ENCODE measurements at places on chromosomes 1 and 21. TPM values are rescaled to one million over a fixed set of nuclear protein-coding genes. Genes with fewer than 3 reads are reported as not detected.
A peak's percentile ranks its signal among the peaks of the same experiment; 100 is the strongest.

- no peaks in the 10 kb centered on the region for H3K27me3 ChIP-seq
- no peaks in the 10 kb centered on the region for H3K4me1 ChIP-seq
- no peak overlapping the region for H3K27ac ChIP-seq
- H3K4me3 ChIP-seq = no peak overlapping the region
- DNase-seq = no peak
Measured at GRCh38 chr21:19123053-19123452, 719.5 kb upstream of the TMPRSS15 start.

- H3K36me3 ChIP-seq = peaks cover 15% of the 10 kb centered on the region
- H3K27me3 ChIP-seq = no peaks in the 10 kb centered on the region
- peaks cover 28% of the 10 kb centered on the region for H3K4me1 ChIP-seq
Measured at GRCh38 chr1:11923827-11924113, 2.5 kb downstream of the KIAA2013 start.

SPRR2F gene
- total RNA-seq = not detected

DNA sequence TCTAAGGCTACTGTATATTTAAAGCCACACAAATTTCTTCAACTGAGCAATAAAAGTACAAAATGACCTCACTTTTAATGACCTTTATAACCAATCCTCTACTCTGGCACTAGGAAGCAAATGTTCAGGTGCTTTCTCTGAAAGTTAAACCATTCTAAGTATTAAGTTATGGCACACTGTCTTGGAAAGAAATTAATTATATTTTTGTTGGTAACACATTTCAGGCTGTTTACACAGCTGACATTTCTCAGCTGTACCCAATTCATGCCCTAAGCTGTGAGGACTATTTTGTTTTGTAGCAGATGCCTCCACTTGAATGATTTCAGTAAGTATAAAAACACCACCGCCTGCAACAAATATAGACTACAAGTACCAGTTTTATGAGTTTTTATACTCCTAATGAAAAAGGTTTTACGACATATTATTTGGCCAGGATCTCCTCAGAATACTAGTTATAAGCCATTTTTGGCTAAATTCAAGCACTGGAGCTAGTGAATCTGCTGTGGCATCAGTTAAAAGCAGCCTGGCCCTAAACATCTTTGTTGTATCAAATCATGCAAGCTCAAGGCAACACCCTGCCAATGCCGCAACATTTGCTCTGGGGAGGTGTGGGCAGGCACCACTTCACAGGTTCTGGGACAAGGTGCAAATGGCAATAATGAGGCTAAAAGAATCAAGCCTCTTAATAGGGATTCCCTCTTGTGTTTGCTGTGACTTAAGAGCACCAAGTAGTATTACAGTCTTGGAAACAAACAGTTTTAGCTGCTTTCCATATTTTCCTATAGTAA, 228.4 kb upstream of the DMRTA2 start:
- H3K27ac ChIP-seq = no peak overlapping the region
- H3K27me3 ChIP-seq = no peaks in the 10 kb centered on the region
- DNase-seq = no peak
- H3K36me3 ChIP-seq = peaks cover 5% of the 10 kb centered on the region
- no peaks in the 10 kb centered on the region for H3K4me1 ChIP-seq

DUSP10 gene
- 14.8 TPM for total RNA-seq

DNA sequence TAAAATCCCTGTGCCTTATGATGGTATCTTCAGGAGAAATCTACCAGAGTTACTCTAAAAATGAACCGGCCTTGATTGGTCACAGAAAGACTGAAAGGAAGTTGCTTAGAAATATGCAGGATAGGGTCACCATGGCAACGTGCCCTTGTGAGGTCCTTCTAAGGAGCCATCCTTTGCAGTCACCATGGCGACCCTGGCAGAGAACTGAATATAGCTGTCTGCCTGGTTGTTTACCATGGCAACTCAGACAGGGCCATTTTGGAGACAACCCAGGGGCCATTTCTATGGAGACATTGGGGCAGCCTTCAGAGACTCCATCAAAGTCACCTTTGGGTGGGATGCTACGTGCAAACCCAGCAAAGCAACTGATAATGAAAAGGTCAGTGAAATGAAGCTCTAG, 43.0 kb downstream of the SNX7 start:
- H3K27me3 ChIP-seq = peaks cover 2% of the 10 kb centered on the region
- no peak for DNase-seq
- H3K27ac ChIP-seq = no peak overlapping the region
- no peaks in the 10 kb centered on the region for H3K36me3 ChIP-seq
- no peak overlapping the region for H3K4me3 ChIP-seq

DNA sequence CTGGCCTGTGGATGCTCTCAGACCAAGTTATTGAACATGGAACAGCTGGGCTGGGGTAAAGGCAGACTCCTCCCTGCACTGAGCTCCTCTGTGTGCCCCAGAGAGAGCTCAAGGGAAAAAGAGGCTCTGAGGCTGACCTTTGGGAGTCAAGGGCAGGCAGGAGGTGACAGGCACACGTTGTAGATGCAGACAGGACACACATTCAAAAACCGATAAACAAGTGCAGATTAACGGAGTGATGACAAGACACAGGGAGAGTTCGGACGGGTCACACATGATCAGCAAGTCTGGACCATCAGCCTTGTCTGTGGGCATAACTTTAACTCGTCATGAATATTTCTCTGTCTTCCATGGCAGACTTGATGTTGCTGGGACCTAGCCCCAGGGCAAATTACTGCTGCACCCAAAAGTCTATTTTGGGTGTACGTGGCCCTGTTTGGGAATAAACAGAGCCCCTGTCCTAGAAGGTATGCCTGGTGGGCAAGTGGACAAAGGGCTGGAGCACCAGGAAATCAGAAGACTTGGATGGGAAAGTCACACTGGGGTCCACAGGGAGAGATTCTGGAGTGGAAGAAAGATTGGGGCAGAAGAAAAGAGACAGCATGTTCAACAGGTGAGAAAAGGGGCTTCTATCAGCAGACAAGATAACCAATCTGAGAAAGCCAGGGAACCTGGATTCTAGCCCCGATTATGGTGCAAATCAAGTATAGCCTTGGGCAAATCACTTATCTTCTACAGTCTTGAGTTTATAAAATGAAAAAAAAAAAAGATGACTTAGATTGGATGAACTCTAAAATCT, 74.9 kb downstream of the PLXNA2 start:
- H3K36me3 ChIP-seq = no peaks in the 10 kb centered on the region
- H3K4me3 ChIP-seq = no peak overlapping the region
- peaks cover 23% of the 10 kb centered on the region for H3K27me3 ChIP-seq
- H3K4me1 ChIP-seq = no peaks in the 10 kb centered on the region
- H3K27ac ChIP-seq = no peak overlapping the region
- DNase-seq = no peak

DNA sequence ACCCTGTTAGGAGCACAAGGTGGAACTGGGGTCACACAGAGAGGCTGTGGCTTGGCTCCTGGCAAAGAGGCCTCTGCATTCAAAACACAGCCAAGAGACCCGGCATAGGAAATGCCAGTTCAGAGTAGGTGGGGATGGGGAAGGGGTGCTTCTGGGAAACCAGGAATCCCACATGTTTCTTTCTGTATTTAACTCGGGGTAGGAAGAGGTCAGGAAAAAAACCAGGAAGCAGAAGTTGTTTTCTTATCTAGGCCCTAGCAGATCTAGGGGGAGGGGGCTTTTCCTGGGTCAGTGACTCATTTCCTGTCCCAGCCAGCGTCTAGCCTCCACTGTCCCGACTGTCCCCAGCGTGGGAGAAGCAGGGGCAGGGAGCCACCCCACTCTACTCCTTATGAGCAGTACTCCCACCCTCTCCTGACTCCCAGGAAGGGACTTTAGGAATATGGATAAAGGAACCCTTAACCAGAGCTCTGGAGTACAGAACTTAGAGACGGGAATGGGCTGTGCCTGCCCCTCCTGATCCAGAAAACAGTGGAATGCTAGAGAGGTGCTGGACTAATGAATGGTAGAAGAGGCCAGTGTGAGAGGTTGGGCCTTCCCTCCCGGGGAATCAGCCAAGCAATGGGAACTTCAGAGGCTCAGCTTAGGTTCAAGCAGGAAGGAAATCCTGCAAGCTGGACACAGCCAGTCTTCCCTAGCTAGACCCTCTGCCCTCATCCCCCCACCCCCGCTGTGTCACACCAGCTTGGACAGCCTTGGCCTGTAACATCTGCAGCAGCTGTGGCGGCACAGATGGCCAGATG, 5.7 kb downstream of the FHL3 start:
- peaks cover 50% of the 10 kb centered on the region for H3K4me1 ChIP-seq
- no peaks in the 10 kb centered on the region for H3K27me3 ChIP-seq
- no peak for DNase-seq
- peak overlapping the region; percentile 88 for H3K27ac ChIP-seq
- H3K4me3 ChIP-seq = peak overlapping the region; percentile 65

DNA sequence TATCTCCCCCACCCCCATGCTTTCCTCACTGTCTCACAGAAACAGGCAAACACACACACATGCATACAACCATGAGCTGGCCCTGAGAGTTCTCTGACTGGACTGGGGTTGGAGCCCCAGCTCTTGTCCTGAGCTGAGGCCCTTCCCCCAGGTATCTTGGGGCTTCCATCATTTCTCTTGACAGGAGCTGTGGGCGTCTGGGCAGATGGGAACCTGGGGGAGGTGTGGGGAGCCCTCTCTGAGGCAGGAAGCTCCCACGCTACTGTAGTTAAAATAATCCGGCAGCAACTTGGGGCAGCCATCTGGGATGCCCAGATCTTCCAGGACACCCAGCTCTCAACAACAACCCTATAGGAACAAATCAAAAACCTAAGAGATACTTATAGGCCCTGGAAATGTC, 2.7 kb upstream of the KIF21B start:
- H3K4me1 ChIP-seq = peaks cover 32% of the 10 kb centered on the region
- peaks cover 10% of the 10 kb centered on the region for H3K36me3 ChIP-seq
- DNase-seq = no peak
- peak overlapping the region; percentile 20 for H3K4me3 ChIP-seq
- H3K27ac ChIP-seq = peak overlapping the region; percentile 31

GRCh38 chr1:220487297-220487820, 40.6 kb upstream of the MARK1 start:
- no peak overlapping the region for H3K27ac ChIP-seq
- no peaks in the 10 kb centered on the region for H3K27me3 ChIP-seq
- H3K4me1 ChIP-seq = no peaks in the 10 kb centered on the region
- H3K36me3 ChIP-seq = no peaks in the 10 kb centered on the region
- no peak for DNase-seq

GRCh38 chr1:112872551-112872962, 83.4 kb downstream of the SLC16A1 start:
- DNase-seq = no peak
- H3K27me3 ChIP-seq = peaks cover 42% of the 10 kb centered on the region
- H3K36me3 ChIP-seq = peaks cover 2% of the 10 kb centered on the region
- H3K27ac ChIP-seq = no peak overlapping the region

DNA sequence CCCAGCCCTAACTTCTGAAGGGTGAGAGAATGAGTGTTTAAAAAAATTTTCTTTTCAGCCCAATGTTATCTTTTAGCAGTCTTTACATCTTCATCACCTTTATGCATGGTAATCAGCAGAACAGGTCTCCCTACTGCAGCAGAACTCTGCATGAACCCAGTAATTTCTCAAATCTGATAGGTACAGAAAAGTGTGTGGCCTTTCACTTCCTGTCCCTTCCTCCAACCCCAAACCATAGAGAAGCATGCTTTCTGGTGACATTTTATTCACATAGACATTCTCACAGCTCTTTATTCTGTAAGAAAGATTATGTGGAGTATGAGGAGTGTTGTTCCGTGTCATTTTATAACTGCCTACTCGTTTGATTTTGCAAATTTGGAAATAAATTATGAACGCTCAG, 68.6 kb downstream of the RPAP2 start:
- H3K4me3 ChIP-seq = peak overlapping the region; percentile 52
- H3K27ac ChIP-seq = peak overlapping the region; percentile 75
- no peaks in the 10 kb centered on the region for H3K27me3 ChIP-seq
- DNase-seq = no peak
- H3K36me3 ChIP-seq = peaks cover 43% of the 10 kb centered on the region

DNA sequence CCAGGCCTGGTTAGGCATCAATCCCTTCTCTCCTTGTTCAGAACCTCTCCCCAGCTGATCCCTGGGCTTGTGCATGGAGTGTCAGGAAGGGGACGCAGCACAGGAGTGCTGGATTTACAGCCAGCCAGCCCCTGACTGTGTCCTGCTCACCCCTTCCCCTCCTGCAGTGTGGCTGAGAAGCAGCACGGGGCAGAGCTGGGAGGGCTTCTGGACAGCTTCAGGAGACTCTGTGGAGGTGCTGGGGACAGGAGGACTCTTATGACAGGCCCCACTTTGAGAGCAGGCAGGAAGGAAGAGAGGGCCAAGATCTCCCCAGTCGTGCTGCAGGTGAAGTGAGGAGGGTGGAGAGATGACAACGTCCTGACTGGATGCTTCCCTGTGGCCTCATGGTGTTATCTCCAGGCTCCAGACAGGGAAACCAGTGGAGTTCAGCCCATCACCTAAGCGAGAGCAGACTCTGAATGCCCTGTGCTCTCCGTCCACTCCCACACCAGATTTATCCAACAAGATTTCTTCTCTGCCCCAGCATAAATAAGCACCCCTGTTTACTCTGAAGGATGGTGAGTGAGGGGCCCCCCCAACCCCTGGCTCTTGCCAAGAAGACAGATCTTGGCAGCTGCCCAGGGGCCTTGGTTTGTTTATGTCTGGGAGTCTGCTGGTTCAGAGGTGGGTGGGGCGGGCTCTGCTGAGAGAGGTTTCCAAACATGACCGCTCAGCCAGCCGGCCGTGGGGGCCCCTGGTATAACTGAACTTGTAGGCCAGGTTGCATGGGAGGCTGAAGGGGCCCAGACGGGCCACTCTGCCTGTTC, 21.3 kb downstream of the TMCC2 start:
- H3K36me3 ChIP-seq = no peaks in the 10 kb centered on the region
- H3K4me3 ChIP-seq = no peak overlapping the region
- H3K27ac ChIP-seq = no peak overlapping the region
- H3K4me1 ChIP-seq = peaks cover 16% of the 10 kb centered on the region

DNA sequence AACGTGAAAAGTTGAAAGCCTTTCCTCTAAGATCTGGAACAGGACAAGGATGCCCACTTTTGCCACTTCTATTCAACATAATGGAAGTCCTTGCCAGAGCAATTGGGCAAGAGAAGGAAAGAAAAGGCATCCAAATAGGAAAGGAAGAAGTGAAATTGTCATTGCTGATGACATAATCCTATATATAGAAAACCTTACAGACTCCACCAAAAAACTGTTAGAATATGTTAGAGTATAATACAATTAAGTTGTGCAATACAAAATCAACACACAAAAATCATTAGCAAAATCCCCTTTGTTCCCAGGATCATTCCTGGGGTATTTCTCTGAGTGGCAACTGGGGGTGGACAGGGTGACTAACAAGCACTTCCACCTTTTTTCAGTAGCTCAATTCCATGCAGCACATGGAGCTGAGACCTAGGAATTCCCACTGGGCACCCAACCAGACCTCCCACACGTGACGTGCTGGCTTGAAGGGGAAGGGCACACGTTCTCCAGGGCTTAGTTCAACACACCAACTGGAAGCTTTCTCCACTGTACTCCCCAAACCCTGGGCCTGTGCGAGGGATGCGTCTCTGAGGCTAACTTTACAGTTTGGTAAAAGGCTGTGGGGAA, 9.6 kb downstream of the STUM start:
- no peak overlapping the region for H3K4me3 ChIP-seq
- H3K27ac ChIP-seq = no peak overlapping the region

KRTAP21-2 gene
- not detected for total RNA-seq

KCNE1 gene
- not detected for total RNA-seq

DNA sequence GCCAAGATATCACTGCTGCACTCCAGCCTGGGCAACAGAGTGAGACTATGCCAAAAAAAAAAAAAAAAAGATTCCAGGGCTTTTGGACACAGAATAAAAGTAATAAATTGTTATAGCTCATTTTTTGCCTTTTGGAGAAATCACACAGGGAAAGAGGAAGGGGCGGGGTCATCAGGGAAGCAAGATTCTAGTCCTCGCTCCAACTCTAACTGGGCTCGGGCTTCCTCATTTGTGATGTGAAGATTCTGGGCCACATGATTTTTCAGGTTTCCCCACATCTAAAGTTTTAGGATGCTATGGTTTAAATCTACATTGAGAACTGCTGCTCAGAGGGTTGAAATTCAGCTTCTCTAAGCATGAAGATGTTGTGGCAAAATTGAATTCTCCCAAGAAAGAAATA, 179.3 kb upstream of the PLXNA2 start:
- no peaks in the 10 kb centered on the region for H3K36me3 ChIP-seq
- DNase-seq = no peak
- no peak overlapping the region for H3K27ac ChIP-seq

All from activated naive CD8-positive, alpha-beta T cell treated with anti-CD3 and anti-CD28 coated beads, Interleukin-2, amount 10 ng/mL, durations not matched to agents 7 days and 5 days (primary cell).